Stimulated activated CD8-positive, alpha-beta memory T cell treated with anti-CD3 and anti-CD28 coated beads, Interleukin-2, amount 100 ng/mL, for 48 hours (primary cell): ENCODE measurements at places on chromosomes 5 and 9.

DNA sequence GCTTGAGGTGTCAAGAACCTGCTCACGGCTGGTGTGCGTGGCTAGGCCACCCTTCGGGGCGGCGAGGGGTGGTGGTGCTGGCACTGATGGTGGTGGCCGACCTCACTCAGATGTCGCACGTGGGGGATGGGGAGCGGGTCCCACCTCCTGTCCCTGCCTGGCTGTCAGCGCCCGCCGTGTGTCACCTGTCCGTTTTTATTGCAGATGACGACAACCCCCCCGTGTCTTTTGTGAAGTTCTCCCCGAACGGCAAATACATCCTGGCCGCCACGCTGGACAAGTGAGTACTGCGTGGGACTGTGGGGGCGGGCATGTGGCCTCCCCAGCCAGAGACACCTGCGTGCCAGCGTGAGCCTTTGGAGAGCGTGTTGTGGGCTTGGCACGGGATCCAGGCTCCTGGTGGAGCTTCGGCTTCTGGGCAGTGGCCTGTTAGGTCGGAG, 10.1 kb downstream of the RNU6ATAC start:
- no peak for DNase-seq

GRCh38 chr5:54457094-54457862, 1.8 kb downstream of the HSPB3 start:
- DNase-seq, result no peak

GRCh38 chr5:100551183-100551582, 16.0 kb downstream of the FAM174A start:
- DNase-seq, result no peak

- no peak for DNase-seq
Observed at GRCh38 chr5:73008831-73009230, 53.0 kb downstream of the FCHO2 start.

DNA sequence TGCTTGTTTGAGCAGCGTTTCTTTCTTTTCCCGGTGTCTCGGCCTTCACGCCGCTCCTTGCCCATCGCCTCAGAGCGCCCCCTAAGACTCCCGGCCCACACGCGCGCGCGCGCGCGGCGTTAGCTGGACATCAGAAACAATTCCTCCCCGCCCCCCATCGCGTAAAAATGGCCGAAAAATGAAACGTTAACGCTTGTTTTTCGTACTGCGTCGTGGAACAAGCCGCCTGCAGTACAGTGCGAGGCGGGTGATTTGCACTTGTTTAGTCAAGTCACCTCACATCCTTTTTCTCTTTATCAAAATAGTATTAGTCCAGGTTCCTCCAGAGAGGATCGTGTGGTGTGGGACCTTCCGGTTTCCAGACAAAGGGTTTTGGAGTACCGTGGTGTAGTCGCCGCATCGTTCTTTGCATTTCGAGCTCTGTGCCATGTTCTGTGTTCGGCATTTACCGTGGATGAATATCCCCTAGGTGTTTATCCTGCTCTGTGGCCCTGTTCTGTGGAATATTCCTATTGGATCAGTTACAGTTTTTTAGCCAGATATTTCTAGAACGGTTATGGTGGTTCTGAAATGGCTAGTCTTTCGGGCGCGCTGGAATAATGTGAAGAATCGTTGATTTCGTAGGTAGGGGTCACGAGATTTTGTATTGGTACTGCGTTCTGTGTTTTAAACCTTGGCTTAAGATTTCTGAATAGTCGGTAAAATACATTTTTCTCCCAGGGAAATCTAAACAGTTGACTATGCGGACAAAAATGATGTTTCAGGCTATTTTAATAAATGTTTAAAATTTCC, 1.0 kb downstream of the MATR3 start:
- peak; percentile 47 for DNase-seq

DNA sequence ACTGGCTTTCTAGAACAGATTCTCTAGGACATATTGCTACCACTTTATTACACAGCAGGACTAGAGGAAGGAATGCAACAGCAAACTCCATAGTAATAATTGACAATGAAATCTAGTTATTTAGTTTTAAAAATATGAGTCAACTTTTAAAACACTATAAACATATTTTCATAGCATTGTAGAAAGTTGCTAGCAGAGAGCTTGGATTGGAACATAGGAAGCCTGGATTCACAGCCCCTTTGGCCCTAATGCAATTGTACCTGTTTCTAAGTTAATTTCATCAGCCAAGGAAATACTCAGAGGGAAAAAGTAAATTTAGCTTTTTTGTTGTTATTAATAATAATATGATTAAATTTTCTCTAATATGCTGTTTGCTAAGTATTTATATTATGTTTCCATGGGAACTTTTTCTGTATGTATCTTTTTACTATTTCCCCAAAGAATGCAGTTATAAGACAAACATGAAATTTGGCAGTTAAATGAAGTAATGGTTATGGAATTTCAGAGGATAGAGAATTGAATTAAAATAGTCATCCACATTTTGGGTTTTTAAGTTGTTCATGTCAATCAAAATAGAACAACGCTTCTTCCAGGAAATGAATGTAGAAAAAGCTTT, 45.6 kb downstream of the VCAN start:
- DNase-seq, result no peak

GRCh38 chr5:179805529-179806249, 977 bp downstream of the MGAT4B start:
- DNase-seq, result no peak

GRCh38 chr9:33950371-33950770, 98.3 kb downstream of the UBAP2 start:
- DNase-seq, result no peak

DNA sequence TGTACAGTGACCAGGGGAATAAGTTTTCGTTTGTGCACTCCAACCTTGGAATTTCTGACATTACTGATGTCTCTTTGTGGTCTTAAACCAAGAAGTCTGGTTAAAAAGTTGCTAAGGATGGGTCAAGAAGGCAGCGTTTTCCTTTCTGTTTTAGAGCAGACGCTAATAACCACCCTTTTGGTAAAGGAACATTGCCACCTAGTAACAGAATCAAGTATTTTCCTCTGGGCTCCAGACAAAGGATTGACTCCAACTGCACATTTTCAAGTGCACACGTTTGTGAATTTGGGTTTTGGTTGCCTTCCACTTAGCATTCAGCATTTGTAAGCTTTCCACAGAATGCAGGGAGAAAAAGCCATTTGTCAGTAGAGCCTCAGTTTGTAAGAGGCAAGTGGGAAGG, 22.2 kb upstream of the CEP78 start:
- DNase-seq, result no peak

DNA sequence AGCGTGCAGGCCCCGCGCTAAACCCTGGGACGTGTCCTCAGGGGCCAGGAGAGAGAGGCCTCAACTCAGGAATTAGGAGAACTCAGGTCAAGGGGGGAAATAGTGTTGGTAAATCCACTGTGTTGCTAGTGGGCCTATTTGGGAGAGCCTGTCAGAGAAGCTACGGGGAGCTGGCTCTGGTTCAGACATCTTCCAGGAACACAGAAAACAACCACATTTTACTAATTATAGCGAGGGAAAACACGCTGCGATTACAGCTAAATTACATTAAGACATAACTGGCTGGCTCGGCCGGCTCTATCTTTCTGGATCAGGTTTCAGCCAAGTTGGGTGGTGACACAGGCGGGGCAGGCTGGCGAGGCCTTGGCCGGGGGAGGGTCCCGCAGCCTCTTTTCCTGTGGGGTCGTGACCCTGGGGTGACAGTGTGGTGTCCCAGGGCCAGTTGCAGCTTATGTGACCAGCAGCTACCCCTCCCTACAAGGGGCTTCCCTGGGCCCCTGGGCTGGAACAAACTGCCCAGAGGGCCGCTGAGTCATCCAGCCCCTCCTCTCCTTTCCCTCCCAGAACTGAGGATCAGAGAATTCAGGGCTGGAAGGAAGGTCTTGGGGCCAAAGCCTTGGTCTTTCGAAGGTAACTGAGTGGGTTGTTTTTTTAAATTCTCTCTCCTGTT, 75.1 kb downstream of the FGF18 start:
- no peak for DNase-seq

- no peak for DNase-seq
Observed at GRCh38 chr5:139664086-139664693, 16.0 kb downstream of the CXXC5 start.

- DNase-seq, result no peak
Observed at GRCh38 chr5:90690307-90690706, 131.7 kb downstream of the ADGRV1 start.

DNA sequence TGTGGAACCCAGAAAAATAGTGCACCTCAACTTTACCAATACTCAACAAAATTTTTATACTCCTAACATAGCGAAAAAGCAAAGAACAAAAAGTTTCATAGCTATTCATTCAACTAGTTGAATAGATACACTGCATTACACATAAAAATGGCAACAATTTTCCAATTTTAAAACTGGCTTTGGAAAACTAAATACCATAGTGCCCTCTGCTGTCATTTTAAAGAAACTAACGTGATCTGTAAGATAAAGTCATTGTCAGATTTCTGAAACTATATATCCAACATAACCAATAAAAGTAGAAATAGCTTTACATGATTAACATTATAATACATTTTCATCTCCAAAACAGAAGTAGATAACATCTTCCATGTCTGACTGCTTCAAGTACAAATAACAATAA, 31.6 kb downstream of the DTWD2 start:
- DNase-seq, result no peak

GRCh38 chr9:16184964-16185646, 632.3 kb downstream of the CCDC171 start:
- DNase-seq, result no peak

- DNase-seq, result no peak
Observed at GRCh38 chr5:37086466-37087173, 162.6 kb downstream of the CPLANE1 start.

DNA sequence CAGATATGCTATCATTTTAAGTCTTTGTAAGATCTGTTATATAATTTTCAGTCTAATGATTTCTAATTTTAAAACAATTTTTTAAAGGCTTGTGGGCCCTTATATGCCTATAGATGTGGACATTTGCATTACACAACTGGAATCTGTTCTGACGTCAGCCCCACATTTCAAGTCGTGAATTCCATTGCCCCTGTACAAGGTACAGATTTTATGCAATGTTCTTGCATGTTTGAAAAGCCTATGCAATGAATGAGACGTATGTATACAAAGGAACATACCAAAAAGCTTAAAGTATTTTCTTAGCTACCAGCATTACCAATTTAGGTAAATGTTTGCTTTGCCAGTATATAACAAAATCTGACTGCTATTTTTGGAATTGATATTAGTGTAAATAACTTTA, 77.2 kb downstream of the ITGA1 start:
- no peak for DNase-seq

GRCh38 chr5:17951392-17952169, 317.3 kb downstream of the TAF11L14 start:
- DNase-seq, result no peak

GRCh38 chr5:173341961-173342430, 13.8 kb upstream of the STC2 start:
- DNase-seq, result no peak

DNA sequence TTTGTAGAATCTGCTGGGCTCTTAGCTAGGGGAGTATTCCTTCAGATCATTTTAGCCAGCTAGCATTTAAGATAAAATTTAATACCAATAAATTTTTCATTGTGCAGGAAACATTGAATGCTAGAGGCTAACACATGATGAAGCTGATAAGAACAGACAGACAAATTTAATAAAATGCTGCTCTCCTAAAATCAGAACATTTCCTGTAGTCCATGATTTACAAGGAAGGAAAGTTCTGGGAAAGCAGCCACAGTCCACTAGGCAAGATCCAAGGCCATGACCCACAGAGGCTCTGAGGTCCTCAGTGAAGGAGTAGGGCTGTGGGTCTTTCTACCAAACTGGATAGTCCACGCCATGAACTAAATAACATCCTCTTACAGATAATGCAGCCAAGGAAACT, 253.0 kb downstream of the ICE1 start:
- DNase-seq, result no peak

GRCh38 chr9:125663127-125663526, 43.9 kb downstream of the MAPKAP1 start:
- no peak for DNase-seq

- no peak for DNase-seq
Observed at GRCh38 chr9:32957358-32957757, 44.1 kb downstream of the APTX start.

DNA sequence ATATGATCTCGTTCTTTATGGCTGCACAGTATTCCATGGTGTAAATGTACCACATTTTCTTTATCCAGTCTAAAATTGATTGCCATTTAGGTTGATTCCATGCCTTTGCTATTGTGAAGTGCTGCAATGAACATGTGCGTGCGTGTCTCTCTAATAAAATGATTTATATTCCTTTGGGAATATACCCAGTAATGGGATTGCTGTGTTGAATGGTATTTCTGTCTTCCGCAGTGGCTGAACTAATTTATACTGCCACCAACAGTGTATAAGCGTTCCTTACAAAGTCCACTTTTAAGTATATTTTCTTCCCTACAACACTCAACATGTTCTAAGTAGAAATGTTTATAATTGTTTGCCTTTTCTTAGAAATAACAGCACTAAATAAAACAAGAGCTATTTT, 521.9 kb downstream of the DTWD2 start:
- DNase-seq, result no peak

GRCh38 chr5:152086668-152087067, 162.0 kb upstream of the GLRA1 start:
- no peak for DNase-seq

GRCh38 chr5:177094224-177095087, 7.7 kb downstream of the FGFR4 start:
- DNase-seq, result no peak

- DNase-seq, result no peak
Observed at GRCh38 chr5:28328681-28329080, 1290.3 kb upstream of the CDH9 start.

DNA sequence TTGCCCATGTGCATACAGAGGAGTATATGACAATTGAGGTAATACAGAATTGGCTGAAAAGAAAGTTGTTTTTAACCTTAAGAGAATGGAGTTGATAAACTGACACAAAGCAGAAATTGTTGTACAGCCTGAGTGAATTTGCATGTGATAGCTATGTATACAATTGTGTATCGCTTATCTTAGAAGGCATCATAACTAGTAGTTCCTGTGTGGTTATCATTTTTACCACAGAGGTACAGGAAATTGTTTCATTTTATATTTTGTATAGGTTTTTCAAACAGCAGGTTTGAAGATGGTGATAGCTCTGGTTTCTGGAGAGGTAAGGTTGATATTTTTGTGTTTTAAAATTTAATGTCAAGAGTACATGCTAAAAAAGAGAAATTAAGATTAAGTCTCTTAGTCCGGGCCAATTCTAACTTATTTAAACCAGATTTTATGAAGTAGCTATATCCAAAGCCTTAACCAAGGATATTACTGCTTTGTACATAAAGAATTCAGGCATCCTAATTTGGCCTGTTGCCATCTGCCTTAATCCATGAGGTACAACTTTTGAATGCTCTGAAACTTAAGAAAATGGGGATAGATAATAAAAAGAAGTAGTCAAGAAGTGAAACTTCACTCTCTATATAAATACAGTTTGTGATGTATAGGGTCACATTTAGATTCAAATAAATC, 26.0 kb downstream of the DDX4 start:
- no peak for DNase-seq

GRCh38 chr5:171400169-171400568, 12.5 kb downstream of the NPM1 start:
- no peak for DNase-seq

DNA sequence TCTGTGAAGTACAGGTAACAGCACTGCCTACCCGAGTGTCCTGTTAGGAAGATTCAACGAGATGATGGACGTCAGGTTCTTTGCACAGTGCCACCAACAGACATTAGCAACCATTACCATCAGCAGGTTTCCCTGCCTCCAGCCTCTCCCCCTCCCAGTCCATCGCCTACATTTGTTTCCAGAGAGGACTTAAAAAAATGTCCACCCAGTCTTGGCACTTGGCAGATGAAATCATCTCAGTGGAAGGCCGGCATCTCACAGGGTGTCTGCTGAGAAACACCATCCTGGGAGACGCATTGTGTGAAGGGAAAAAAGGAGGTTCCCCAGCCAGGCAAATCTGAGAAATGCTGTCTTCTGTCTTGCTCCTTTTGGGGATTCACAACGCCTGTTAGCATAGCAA, 58.2 kb downstream of the CRB2 start:
- no peak for DNase-seq
